Lung (tissue), 17 donors: ENCODE measurements at places on chromosomes 5 and 9. TPM values are rescaled to one million over a fixed set of nuclear protein-coding genes. Genes with fewer than 3 reads are reported as not detected.

AFAP1L1 gene
- total RNA-seq = 22.8 TPM

- no peak for DNase-seq
Observed at GRCh38 chr5:120703918-120704587, 240.0 kb downstream of the PRR16 start.

DNA sequence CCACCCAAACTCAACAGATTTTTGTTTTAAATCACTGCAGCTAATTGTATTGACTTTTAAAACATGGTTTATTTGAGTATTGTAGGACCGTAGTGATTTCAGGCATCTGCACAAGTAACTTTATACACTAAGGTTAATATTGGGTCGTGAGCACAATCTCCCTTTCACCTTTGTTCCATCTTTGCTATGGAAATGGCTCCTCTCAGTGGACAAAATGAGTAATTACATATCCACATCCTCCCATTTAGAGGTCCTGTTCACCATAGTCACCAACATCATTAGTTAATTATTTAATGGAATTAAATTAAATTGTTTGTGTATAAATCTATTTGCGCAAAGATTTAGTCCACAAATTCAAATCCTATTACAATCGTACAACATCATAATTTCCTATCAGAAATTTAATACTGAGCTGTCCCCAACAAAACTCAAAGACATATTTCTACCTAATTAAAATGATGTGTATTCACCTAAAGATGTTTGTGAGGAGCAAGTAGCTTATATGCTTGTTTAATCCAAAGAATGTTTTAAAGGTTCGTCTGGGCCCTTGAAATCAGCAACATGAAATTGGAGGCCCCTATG, 173.0 kb upstream of the DAPK1 start:
- peak; percentile 82 for DNase-seq

PDE6A gene
- 0.06 TPM for total RNA-seq

DNA sequence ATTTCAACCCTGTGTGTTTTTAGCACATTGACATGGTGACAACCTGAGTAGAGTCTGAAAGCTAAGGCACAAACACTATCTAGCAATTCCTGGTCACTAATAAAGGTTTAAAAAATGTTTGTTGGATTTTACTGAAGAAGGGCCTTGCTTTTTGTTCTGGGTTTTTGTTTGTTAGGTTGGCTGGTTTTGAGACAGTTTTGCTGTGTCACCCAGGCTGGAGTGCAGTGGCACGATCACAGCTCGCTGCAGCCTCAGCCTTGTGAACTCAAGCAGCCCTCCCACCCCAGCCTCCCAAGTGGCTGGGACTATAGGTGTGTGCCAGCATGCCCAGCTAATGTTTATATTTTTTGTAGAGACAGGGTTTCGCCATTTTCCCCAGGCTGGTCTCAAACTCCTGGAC, 39.0 kb downstream of the PRKACG start:
- no peak for DNase-seq

- no peak for DNase-seq
Observed at GRCh38 chr9:72971411-72971810, 18.6 kb upstream of the ALDH1A1 start.

GRCh38 chr5:125525356-125525755, 778.9 kb upstream of the ZNF608 start:
- DNase-seq = no peak

GRCh38 chr9:134885679-134886412, 5.2 kb downstream of the FCN2 start:
- DNase-seq = no peak
